Mucosa of gallbladder (tissue), 1 donor: ENCODE measurements at places on chromosomes 6 and 20. TPM values are rescaled to one million over a fixed set of nuclear protein-coding genes. Genes with fewer than 3 reads are reported as not detected.

DNA sequence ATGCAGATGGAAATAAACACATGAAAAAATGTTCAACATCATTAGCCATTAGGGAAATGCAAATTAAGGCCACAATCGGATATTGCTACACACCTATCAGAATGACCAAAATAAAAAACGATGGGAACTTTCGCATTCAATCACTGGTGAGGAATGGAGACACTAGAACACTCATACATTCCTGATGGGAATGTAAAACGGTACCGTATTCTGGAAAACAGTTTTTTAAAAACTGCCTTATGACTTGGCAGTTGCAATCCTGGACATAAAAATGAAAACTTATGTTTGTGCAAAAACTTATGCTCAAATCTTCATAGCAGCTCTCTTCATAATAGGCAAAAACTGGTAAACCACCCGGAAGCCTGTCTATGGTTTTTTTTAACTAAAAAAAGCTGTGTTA is 146.0 kb downstream of the CEBPB start:
- no peak for DNase-seq

DNA sequence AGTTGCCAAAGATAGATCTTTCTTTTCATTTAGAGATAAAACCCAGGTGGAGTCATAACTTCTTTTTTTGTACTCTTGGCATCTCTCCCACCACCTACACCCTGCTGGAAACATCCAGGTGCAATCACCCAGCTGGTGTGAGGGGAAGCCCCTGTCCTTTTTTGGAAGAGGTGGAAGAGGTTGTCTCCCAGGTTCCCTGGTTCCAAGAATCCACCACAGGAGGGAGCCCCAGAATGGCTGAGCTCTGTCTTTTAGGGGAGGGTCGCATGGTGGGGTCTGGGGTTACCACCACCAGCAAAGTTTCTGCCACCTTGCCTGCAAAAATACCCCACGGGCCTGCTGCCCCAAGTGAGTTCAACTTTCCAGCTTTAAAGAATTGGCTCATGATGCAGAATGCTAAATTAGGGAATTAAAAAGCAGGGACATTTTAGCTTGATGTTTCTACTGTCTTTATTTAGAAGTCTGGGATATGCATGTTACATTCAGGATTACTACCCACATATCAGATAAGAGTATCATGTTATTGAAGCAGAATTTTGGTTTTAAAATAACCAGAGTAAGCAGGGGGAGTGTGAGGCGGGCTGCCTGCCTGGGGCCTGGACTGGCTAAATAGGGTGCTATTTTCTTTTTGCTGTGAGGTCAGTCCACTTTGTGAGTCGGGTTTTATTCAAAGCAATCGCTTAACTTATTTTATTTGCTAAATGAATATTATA is 11.0 kb downstream of the SMOC2 start:
- no peak for DNase-seq

PSORS1C1 gene
- total RNA-seq: 11.0 TPM

DNA sequence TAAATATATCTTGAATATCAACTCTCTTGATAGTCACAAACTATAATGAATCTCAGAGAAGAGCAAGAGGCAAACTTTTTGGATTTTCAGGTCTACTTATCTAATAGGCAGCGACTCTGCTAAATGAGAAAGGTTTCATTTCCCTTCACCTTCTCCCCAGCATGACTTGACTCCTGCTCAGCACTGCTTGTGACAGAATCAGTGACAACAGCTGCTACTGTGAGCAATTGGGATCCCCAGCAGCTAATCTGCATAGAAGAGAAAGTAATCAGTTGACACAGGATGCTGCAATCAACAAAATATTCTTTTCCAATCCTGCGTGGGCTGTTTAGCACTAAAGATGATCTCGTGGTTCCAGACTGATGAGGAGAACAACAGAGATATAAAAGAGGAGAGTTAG is 205.5 kb downstream of the MMUT start:
- DNase-seq: no peak

GRCh38 chr6:87922947-87923330 is 124.7 kb upstream of the SPACA1 start:
- DNase-seq: no peak

DNA sequence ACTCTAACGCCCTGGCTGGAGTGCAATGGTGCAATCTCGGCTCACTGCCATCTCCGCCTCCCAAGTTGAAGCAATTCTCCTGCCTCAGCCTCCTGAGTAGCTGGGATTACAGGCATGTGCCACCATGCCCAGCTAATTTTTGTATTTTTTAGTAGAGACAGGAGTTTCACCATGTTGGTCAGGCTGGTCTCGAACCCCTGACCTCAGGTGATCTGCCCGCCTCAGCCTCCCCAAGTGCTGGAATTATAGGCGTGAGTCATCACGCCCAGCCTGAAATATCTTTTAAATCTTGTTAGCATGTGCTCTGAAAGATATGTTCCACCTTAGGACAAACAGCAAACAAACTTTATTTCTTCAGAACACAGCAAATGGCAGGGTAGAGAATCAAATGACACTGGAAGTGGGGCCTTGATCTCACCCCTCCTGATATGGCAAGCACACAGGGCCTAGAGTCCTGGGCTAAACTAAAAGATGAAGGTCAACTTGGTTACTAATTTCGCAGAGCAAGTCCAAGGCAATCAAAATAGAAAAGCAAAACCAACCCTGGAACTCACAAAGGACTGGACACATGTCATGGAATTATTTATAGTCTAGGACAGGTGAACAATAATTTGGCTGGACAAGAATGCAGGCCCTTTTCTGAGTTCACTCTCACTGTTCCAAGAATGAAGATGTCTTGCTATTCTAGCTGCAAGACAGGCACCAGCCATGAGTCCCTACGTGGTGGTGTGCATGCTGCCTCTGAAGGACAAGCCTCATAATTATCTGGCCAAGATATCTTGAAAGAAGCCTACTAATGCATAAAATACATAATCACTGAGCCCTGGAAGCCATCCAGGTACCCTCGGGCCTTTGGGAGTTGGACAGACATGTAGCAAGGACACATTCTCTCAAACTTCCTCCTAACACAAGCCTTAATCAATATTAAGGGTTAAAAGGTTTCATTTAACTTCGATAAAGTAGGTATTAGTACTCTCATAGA is 35.6 kb downstream of the B4GALT5 start:
- DNase-seq: peak; percentile 77

GRCh38 chr6:47230579-47230978 is 79.1 kb downstream of the TNFRSF21 start:
- DNase-seq: no peak

DNA sequence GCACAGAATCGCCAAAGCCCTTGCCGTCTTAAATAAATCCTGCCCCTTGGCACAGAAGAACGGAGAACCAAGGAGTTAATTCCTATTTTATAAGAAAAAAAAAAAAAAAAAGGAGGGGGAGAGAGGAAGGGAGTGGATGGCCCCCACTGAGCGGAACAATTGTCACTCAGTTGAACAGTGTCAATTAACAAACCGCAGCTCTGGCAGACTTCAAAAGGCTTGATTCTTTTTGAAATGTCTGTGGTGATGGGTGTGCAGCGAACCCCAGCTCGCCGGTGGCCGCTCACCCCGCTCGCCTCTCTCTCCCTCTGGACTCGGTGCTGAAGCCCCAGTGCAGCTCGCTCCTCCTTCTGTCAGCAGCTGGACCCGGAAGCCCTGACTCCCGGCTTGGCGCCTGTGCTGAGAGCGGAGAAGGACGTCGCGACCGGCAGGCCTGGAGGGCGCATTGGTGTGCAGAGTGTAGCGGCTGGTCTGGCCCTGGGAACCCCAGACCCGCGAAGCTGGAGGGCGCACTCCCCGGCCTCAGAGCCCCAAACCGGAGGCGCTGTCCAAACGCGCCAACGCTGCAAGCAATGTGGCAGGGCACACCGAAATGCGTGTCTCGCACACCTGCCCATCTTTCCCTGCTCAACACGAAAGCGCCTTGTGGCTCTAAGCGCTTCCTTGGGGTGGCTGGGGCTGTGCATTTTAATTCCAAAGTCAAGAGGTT is 3.4 kb downstream of the LINC00237 start:
- DNase-seq: peak; percentile 24

LY6G6D gene
- total RNA-seq: not detected

GRCh38 chr6:43886067-43886461 is 116.1 kb downstream of the VEGFA start:
- no peak for DNase-seq

RIPPLY2 gene
- total RNA-seq: not detected

- DNase-seq: no peak
Observed at GRCh38 chr20:19498756-19499155, 259.3 kb upstream of the RIN2 start.

DNA sequence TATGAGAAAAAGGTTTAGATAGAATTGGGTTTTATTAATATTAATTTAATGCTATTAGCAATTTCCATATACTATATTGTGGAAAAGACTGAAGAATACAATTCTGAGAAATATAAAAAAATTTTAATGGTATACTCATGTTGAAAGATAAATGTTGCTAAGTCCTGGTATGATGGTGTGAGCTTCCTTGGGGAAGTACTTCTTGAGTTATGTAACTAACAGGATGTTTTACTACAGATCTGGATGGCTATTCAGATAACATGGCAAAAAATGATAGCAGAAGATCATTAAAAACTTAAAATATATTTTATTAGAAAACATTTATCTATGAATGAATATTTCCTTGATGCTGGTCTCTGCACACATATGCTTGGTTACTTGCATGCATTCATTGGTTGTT is 23.5 kb upstream of the CALHM6 start:
- DNase-seq: no peak

DNA sequence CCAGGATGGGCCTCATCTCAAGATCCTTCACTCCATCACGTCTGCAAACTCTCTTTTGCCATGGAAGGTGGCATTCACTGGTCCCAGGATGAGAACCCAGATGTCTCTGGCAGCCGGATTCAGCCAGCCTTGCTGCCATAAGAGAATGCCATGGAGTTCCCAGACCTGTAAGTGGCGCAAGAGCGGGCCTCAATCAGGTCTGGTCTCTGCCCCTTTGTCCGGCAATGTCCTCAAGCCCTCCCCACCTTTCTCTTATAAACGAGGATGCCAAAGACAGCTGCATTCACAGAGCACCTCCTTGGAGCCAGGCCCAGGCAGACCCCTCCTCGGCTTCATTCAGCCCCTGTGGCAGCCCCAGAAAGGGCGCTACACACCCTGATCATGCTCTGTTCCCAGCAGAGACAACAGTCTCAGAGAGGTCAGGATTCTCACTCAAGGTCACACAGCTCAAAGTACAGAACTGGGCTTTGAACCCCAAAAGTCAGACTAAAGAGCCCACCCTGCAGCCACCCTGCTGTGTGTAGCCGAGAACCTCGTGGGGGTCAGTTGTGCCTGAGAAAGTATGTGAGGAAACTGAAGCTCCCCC is 263.7 kb downstream of the TAF4 start:
- no peak for DNase-seq

DNA sequence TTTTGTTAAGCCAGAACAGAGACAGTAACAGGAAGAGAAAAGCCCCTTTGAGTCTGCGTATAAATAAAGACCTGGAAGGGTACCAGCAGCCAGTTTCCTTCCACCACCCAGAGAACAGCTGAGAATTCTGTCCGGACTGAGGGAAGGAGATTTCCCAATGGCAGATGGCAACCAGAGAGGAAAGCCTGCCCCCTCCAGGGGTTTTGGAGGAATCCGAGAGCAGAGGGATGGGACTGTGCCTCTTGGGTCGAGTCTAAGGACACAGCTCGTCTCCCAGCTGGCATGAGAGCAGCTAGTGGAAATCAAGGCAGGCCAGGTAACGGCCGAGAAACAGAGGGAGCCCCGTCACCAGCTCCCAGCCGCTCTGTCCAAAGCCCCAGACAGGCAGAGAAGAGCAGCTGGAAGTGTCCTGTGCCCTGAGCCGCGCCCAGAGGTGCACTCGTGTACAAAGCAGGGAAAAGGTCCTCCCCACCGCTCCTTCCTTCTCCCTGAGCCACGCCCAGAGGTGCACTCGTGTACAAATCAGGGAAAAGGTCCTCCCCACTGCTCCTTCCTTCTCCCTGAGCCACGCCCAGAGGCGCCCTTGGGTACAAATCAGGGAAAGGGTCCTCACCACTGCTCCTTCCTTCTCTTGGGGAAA is 134.0 kb upstream of the SNX9 start:
- DNase-seq: no peak

GRCh38 chr6:73746787-73747186 is 50.8 kb downstream of the CD109 start:
- DNase-seq: no peak

- DNase-seq: peak; percentile 51
Observed at GRCh38 chr20:23048283-23049200, 930 bp downstream of the THBD start.

C20orf202 gene
- 0.66 TPM for total RNA-seq

DNA sequence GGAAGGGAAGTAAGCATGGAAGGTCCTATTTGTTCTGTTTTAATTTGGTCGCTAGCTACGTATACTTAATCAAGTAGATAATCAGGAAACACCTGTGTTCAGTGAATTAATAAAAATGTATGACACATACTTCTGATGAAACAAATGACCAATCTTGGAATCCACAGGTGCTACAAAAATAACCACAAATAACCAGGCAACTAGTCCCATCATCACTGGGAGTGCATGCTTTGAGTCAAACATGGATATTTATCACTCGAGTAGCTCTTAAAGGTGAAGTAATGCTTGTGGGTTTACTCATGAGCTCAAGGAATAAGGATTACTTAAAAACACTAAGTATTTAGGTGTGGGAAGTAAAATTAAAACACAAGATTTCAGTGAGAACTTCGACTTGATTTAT is 285.6 kb upstream of the ID4 start:
- no peak for DNase-seq
